Adrenal gland (tissue), 19 donors: ENCODE measurements at places on chromosomes 6 and 20. TPM values are rescaled to one million over a fixed set of nuclear protein-coding genes. Genes with fewer than 3 reads are reported as not detected.

Gene ADGRF1
- total RNA-seq, result 0.25 TPM

Gene FLOT1
- total RNA-seq, result 305 TPM

Gene CGA
- not detected for total RNA-seq

Gene CRNKL1
- 18.5 TPM for total RNA-seq

Gene COL12A1
- 65.3 TPM for total RNA-seq

Gene METTL24
- total RNA-seq, result 1.1 TPM

- H3K4me3 ChIP-seq, result no peak overlapping the region
- peaks cover 8% of the 10 kb centered on the region for H3K27me3 ChIP-seq
- H3K4me1 ChIP-seq, result no peaks in the 10 kb centered on the region
- no peak for DNase-seq
- H3K36me3 ChIP-seq, result no peaks in the 10 kb centered on the region
- H3K27ac ChIP-seq, result no peak overlapping the region
These were observed 48.2 kb downstream of the PLG start for GRCh38 chr6:160750276-160750689.

DNA sequence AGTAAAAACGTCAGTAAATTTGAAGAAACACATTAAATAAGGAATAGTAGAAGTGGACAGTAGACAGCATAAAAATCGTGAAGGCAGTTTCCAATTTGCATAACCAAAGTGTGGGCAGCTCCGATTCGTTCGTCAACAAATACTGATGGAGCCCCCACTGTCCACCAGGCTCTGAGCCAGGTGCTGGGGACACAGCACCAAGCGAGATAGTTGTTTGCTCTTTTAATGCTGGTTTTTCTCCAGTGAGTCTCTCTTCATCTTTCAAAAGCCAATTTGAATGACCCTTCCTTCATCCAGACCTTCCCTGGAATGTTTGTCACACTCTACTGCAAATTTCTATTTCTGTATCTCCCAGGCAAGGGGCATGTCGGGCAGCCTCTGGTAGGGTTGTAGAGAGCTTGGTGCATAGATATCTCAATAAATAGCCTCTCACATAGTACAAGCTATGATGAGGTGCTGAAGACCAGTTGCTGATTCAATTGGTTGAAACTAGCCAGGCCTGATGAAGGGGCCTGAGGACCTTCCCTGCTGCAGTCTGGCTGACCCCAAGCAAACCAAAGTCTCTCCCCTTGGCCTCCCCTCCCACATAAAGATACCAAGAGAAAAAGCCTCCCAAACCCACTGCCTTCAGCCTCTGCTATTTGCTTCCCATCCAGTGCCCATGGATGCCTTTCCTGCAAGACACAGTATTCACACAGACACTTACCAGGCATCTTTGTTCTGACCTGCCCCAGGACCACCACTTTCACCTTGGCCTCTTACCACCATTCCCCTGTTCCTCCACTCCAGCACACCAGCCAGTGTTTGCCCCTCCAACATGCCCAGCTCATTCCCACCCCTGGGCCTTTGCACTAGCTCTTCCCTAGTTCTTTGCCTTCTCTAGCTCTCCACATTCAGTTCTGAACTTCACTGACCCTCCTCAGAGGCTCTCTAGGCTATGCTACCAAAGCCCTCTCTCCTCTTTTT is 125.2 kb downstream of the CEBPB start:
- no peaks in the 10 kb centered on the region for H3K27me3 ChIP-seq
- no peak for DNase-seq
- H3K27ac ChIP-seq, result no peak overlapping the region
- H3K4me1 ChIP-seq, result peaks cover 14% of the 10 kb centered on the region
- H3K4me3 ChIP-seq, result no peak overlapping the region

DNA sequence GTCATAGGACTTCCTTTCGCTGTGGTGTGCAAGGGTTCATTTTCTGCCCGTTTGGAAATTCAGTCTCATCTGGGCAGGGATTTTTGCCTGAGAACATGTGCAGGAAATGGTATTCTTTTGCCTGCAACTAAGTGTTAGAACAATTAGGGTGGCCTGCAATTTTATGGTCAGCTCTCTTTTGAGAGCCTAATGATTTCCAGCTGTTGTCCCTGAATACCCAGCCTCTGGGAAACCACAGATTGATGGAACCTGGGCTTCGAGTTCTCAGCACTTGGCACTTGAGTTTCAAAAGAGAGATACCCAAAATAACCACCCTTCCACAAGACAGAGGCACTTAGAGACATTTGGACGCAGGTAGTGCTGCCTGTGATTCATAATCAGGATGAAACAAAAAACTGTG is 217.2 kb upstream of the FOXA2 start:
- no peak overlapping the region for H3K4me3 ChIP-seq
- no peaks in the 10 kb centered on the region for H3K36me3 ChIP-seq
- no peaks in the 10 kb centered on the region for H3K4me1 ChIP-seq
- H3K27ac ChIP-seq, result no peak overlapping the region

- no peaks in the 10 kb centered on the region for H3K4me1 ChIP-seq
- H3K27me3 ChIP-seq, result no peaks in the 10 kb centered on the region
- H3K4me3 ChIP-seq, result no peak overlapping the region
- no peak overlapping the region for H3K27ac ChIP-seq
- no peaks in the 10 kb centered on the region for H3K36me3 ChIP-seq
These were observed 25.3 kb upstream of the CD93 start for GRCh38 chr20:23111307-23111943.

- H3K4me3 ChIP-seq, result no peak overlapping the region
- no peaks in the 10 kb centered on the region for H3K36me3 ChIP-seq
- H3K27me3 ChIP-seq, result no peaks in the 10 kb centered on the region
These were observed 24.6 kb upstream of the ZBTB24 start for GRCh38 chr6:109507490-109508072.

DNA sequence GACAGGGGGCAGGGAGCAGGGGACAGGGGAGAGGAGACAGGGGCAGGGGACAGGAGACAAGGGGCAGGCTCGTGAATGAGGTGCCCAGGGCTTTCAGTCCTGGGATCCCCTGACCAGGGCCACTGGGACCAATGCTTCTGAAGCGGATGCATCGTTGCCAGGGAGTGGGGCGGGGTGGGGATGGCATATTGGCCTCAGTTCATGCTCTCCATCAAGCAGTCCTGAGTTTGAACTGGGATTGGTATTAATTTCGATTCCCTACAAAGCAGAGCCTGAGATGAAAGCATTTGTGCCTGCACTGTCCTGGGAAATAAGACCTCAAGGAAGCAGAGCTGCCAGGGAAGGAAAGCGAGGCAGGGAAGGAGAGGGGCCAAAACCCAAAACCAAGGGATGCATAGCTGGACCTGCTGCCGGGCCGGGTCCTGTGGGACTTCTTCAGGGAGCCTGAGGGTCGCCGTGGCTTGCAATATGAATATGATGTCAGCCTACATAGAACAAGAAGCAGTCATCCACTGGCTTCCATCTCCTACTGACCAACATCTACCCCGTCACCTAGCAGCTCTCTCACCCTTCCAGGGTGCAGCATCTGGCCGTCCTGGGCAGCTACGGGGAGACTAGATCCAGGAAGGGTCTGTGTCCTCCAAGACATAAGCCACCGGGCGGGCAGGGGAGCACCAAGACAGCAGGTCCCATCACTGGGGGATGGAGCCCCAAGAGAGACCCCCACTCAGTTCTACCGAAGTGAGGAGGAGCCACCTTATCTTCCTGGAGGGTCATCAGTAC is 233.3 kb downstream of the SYNDIG1 start:
- no peak overlapping the region for H3K4me3 ChIP-seq
- no peaks in the 10 kb centered on the region for H3K4me1 ChIP-seq
- H3K36me3 ChIP-seq, result no peaks in the 10 kb centered on the region
- no peaks in the 10 kb centered on the region for H3K27me3 ChIP-seq
- DNase-seq, result no peak

- H3K27ac ChIP-seq, result no peak overlapping the region
- H3K36me3 ChIP-seq, result no peaks in the 10 kb centered on the region
- no peak for DNase-seq
These were observed 291.5 kb upstream of the EYS start for GRCh38 chr6:65998544-65998943.

DNA sequence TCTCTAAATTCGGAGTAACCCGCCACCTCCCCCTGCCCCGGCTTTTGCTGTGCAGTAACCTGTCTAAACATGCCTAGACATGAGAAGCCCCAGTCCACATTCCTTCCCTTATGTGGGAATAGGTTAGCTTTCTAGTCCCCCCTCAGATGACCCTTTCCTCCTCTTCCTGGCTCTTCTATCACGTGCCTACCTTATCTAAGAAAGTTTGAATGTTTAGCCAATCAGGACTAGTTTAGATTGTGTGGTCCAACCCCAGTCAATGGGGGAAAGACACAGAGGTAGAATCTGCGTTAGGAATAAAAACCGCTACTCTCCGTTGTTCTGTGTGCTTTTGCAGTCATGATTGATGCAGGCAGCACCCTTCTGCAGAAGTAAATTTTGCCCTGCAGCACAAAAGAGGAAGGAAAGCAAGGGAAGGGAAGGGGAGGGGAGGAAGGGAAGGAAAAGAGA is 69.0 kb upstream of the CD93 start:
- no peak overlapping the region for H3K27ac ChIP-seq

GRCh38 chr6:154683756-154684523 is 49.3 kb upstream of the SCAF8 start:
- H3K27ac ChIP-seq, result no peak overlapping the region
- H3K27me3 ChIP-seq, result no peaks in the 10 kb centered on the region
- H3K36me3 ChIP-seq, result no peaks in the 10 kb centered on the region
- DNase-seq, result no peak
- H3K4me3 ChIP-seq, result no peak overlapping the region
- peaks cover 4% of the 10 kb centered on the region for H3K4me1 ChIP-seq

DNA sequence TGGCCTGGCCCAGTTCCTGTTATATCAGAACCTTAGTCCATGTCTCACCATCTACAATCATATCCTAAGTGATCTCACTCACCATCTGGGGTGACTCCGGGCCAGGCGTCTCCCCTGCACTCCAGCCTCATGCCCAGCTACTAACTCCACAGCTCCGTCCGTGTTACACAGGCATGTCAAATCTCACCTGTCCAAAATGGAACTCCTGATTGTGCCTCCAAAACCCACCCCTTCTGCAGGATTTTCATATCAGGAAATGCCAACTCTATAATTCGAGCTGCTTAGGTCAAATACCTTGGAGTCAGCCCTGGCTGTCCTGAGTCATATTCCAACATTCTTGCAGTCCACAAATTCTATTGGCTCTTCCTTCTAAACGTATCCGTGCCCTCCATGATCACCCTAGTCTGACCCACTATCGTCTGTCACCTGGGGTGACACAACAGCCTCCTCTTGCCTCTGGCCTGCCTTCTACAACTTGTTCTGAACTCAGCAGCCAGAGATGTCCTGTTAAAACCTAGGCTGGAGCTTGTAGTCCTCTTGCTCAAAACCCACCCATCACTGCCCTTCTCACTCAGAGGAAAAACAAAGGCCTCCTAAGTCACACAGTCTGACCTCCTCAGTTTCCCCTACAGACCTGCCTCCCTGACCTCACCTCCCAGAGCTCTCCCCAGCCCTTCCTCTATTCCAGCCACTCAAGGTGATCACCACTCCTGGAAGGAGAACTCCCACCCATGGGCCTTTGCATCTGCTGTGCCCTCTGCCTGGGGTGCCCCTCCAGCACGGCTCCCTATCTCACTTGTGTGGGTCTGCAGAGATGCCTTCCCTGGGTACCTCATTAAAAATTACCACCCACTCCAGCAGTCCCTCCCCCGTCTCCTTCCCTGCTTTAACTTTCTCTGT is 85.3 kb upstream of the SIRPA start:
- no peak for DNase-seq
- peaks cover 4% of the 10 kb centered on the region for H3K4me1 ChIP-seq
- no peaks in the 10 kb centered on the region for H3K36me3 ChIP-seq
- H3K27ac ChIP-seq, result no peak overlapping the region
- no peaks in the 10 kb centered on the region for H3K27me3 ChIP-seq

DNA sequence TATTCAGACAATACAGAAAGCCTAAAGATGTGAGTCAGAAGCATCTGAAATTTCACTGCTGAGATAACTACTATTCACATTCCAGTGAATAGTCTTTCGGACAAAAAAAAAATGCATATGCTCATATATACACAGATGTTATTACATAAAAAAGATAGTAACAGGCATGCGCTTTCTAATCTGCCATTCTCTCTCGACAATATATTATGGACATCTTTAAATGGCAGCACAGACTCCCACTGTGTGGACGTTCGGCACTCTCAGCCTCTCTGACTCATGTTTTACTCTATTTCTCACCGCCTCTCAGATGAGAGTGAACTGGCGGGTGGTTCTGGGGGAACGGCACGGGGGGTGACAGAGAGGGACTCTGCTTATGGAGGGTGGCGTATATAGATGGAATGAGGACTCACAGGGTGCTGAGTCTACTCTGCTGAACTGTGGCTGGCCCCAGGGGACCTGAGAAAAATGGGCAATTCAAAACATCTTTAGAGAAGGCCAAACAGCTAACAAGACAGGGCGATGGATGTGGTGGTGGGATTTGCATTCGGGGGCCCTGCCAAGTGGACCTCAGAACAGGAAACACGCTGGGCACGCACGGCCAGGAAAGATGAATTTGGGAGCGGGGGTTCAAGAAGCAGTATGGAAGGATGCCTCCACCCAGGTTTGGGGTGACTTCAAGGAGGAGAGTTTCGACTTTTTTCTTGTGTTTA is 68.9 kb downstream of the MDGA1 start:
- no peak overlapping the region for H3K27ac ChIP-seq
- peaks cover 4% of the 10 kb centered on the region for H3K4me1 ChIP-seq
- no peaks in the 10 kb centered on the region for H3K27me3 ChIP-seq
- DNase-seq, result no peak

DNA sequence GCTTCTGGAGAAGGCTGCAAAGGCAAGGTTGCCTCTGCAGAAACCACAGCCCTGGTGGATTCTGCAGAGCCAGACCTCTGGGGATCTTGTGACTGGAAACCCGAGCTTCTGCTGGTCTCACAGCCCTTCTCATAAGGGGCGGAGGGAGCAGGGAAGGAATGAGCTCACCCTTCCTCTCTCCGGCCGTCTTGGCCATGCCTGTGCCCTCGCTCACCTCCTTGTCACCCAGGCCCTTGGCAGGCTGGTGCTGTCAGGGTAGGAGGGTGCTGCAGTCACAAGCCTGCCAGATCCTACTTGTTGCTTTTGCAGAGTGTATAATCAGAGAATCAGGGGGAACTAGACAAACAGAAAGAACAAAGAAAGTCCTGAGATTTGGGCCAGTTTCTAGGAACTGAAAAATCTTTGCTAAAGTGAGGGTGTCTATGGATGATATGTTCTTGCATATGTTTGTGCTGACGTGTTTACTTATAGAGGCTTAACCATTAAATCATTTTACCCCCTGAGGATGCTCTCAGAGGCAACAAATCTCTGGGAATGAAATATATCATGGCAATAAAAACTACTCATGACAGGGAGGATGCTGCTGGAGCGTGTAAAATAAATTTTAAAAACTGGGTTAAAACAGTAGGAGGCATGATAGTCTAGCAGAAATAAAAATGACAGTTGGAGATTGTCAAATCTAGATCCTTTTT is 244.9 kb upstream of the SOX4 start:
- H3K27ac ChIP-seq, result no peak overlapping the region
- no peaks in the 10 kb centered on the region for H3K4me1 ChIP-seq
- H3K4me3 ChIP-seq, result no peak overlapping the region
- DNase-seq, result no peak

- H3K27ac ChIP-seq, result peak overlapping the region; percentile 71
- no peaks in the 10 kb centered on the region for H3K36me3 ChIP-seq
- H3K4me1 ChIP-seq, result no peaks in the 10 kb centered on the region
- no peak for DNase-seq
- no peak overlapping the region for H3K4me3 ChIP-seq
These were observed 26.5 kb downstream of the LBP start for GRCh38 chr20:38372806-38373205.
